ENCODE measurements at places on chromosomes 12 and 14.

DNA sequence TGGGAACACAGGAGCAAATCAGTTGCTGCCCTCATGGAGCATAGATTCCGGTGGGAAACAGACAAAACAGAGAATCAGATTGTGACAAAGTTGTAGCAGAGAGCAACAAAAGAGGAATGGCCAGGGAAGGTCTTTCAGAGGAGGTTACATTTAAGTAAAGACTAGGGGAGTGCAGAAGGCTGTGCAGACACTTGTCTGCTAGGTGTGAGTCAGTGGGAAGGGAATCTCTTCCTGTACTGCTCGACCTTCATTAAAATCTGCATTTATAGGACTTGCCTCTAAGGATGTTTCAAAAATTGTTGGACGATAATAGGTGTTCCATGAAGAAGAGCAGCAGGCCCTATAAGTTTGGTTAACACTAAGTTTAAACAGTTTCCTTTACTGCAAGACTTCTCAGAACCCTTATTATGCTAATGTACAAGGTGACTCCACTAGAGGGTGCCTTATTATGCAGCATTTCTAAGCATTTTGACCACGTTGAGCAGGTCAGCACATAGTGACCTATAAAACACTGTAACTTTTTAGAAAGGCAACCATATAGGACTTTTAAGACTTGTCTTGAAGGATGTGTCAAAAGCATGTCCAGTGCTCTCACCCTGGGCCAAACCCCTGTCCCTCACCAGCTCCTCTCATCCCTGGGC lies 91.8 kb upstream of the RIC8B start:
- DNase-seq: no peak

GRCh38 chr14:73369428-73369827 lies 88.9 kb downstream of the NUMB start:
- DNase-seq: no peak

GRCh38 chr12:58395056-58395455 lies 453.7 kb downstream of the ATP23 start:
- DNase-seq: no peak

DNA sequence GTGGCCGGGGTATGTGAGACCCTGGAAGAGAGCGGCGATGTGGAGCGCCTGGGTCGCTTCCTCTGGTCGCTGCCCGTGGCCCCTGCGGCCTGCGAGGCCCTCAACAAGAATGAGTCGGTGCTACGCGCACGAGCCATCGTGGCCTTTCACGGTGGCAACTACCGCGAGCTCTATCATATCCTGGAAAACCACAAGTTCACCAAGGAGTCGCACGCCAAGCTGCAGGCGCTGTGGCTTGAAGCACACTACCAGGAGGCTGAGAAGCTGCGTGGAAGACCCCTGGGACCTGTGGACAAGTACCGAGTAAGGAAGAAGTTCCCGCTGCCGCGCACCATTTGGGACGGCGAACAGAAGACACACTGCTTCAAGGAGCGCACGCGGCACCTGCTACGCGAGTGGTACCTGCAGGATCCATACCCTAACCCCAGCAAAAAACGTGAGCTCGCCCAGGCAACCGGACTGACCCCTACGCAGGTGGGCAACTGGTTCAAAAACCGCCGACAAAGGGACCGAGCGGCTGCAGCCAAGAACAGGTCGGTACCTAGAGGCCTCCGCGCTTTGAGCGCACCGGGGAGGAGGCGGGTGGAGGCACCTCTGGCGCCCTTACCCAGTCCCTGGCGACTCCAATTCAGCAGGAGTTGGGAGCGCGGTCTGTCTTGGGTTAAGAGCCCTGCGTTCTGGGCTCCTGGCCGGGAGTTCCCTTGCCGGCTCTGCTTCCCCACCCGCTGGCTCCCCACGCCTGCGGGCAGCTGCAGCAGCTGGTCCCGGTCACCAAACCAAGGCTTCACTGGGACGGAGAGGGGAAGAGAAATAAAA lies 700 bp downstream of the SIX6 start:
- no peak for DNase-seq

- DNase-seq: no peak
Observed at GRCh38 chr14:93430315-93431035, at the start of gene UNC79. Gene UNC79 (plus strand): TSS chr14:93430939. CDS start chr14:93431030, 91 bp downstream.

- peak; percentile 47 for DNase-seq
Observed at GRCh38 chr12:51391283-51392123, at the start of gene GALNT6. Gene GALNT6 (minus strand): TSS chr12:51391406. CDS start chr12:51379781, 11,625 bp downstream.

DNA sequence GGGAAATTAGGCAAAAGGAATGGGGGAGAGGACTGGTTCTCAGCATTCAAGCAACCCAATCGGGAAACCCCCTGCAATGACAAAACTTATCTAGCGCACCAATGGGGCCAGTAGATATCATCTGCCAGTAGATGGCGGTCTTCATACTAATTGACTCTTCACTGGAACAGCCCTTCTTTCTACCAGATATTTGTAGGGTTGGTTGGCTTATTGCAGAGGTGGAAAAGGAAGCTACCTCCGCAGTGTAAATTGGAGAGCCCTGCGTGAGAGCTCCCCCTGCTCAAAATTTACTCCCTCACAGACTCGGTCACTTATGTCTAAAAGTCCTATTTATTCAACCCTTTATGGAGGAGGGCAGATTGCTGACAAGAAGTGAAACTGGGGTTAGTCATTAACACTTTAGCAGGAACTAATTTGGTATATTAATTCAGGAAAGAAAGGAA lies 166.1 kb upstream of the CCND2 start:
- DNase-seq: peak; percentile 28

DNA sequence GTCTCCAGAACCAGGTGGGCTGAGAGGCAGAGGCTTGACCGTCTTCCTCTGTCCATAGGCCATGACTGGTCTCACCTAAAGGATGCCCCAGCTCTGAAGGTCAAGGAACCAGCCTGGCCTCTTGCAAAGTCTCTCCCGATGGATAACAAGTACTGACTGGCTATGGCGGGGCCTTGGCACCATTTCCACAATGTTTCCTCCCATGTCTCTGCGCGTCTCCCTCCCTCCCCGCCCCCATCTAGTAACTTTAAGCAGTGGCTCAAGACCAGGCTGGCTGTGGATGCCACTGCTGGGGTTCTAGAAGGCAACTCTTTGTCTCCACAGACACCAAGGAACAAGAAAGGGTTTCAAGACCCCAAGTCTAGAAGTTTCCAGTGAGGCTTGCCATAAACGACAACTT lies 275.5 kb downstream of the DPF3 start:
- DNase-seq: no peak

DNA sequence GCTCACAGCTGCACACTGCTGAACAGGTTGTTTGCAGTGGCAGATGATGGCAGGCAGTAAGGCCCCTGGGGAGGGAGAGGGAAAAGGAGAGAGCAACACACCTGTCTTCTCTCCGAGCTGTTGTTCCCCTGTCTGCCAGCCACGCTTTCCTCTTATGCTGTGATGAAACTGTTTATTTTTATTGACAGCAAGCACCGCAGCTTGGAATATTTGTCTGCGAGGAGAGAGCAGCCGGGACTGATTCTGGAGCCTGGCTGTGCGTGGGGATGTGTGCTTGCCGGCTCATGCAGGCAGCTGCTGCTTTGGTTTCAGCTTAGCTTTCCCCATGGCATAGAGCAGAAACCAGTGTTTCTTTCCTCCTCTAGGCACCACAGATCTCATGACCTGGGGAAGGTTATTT lies 58.7 kb upstream of the KCNA5 start:
- no peak for DNase-seq

DNA sequence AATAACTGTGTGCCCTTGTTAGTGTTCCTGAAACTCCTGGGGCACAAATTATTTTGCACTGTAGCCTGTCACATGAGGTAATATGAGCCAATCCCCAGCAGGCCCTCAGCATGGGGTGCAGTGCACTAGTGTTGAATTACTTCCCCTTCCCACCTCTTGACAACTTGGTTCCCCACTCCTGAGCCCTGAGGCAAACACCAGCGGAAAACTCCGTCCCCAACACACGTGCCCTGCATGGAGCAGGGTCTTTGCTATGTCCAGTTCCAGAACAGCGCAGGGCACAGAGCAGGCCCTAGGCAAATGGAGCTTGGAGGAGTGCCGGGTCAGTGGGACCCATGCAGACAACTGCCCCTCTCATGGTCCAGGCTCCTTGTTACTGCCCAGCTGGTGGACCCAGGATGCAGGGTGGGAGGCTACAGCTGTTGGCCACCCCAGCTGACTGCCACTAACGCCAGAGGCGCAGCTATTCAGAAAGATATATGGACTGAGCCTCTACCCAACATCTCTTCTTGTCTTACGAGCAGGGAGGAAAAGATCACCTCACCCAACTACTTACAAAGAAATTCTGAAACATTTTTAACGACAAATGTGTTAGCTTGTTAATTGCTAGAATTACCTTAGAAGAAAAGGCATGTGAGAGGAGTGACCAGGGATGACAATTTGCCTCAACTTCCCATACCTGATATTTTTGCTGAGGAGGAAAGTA lies 71.6 kb downstream of the NT5DC3 start:
- no peak for DNase-seq

DNA sequence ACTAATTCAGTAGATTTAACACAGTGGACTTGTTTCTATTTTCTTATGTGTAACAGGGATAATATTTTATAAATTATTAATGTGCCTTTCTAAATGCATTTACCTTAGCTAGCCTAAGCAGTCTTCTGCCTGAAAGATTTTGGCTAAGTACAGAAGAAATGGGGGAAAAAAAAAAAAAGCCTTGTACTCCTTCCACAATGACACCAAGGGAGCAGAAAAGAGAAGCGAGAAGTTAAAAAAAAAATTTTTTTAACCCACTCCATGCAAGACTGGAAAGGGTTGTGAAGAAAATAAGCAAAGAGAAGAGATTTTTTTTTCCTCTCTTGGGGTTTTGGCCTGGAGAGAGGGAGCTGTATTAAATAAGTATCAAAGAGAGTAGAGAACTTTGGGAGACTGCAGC lies 28.7 kb downstream of the NELL2 start:
- DNase-seq: no peak

GRCh38 chr14:79334272-79334671 lies 877.0 kb downstream of the DIO2 start:
- no peak for DNase-seq

- no peak for DNase-seq
Observed at GRCh38 chr14:97299661-97300060, 502.5 kb downstream of the VRK1 start.

DNA sequence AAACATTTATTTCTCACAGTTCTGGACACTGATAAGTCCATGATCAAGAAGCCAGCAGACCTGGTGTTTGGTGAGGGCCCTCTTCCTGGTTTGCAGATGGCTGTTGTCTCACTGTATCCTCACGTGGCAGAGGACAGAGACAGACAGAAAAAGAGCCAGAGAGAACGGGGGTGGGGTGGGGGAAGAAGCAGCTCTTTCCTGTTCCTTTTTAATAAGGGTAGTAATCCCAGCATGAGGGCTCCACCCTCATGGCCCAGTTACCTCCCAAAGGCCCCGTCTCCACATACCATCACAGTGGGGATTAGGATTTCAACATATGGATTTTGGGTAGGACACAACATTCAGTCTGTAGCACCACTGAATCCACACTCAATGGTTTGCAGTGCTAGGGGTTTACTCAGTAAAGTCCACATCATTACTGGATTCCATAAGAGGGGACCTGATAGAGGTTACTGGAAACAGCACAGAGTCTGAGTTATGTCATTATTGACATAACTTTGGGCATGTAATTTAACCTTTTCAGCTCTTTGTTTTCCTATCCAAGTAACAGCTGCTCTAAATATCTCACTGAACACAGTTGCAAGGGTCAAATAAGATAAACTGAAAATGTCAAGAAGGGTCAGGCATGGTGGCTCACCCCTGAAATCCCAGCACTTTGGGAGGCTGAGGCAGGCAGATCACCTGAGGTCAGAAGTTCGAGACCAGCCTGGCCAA lies 53.2 kb downstream of the RPAP3 start:
- no peak for DNase-seq

DNA sequence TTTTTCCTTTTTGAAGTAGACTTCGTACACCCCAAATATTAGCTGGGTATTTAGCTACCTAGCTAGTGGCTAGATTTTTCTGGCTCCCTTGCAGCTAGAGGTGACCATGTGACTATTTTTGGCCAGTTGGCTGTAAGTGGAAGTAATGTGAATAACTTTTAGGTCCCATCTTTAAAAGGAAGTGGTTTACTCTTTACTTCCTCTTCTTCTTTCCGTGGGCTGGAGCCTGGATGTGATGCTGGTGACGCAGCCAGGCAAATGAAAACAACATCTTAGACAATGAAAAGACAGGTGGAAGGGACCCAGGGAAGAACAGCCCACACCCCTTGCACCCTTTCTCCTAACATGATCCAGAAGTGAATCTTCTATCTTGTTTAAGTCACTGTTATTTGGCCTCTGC lies 245.5 kb downstream of the ATP23 start:
- DNase-seq: no peak

- no peak for DNase-seq
Observed at GRCh38 chr12:84913129-84913515, 523 bp upstream of the SLC6A15 start.

DNA sequence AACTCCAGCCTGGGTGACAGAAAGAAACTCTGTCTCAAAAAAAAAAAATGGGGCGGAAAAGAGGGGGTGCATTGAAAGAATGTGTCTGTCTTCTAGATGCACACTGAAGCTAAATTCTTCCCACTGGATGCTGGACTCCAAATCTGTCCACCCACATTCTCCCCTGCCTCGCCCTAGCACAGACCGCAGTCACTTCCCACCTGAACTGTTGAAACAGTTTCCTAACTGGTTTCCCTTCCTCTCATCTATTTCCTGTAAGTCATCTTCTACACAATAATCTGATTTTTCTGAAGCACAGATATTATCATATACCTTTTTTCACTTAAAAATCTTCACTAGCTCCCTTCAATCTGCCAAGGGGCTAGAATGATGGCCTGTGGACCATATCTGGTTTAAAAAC lies 1.5 kb upstream of the HCAR1 start:
- DNase-seq: no peak

- no peak for DNase-seq
Observed at GRCh38 chr12:104742551-104743201, 215.4 kb downstream of the SLC41A2 start.

DNA sequence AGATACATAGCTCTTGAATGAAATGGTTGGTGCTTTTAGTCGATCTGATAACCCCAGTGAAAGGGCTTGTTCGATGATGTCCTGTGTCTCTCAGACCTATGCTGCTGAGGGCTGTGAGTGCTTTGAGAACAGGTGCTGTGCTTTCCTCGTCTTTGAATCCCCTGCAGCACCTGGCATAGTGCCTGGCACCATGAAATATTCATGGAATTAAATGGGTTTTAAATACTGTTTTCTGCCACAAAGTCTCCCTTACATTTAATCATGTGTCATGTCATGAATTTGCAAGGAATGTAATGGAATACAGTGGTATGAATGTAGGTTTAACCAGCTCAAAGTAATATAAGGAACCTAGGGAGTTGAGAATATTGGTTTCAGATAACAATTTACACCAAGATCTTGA lies 220.5 kb upstream of the PRICKLE1 start:
- no peak for DNase-seq

DNA sequence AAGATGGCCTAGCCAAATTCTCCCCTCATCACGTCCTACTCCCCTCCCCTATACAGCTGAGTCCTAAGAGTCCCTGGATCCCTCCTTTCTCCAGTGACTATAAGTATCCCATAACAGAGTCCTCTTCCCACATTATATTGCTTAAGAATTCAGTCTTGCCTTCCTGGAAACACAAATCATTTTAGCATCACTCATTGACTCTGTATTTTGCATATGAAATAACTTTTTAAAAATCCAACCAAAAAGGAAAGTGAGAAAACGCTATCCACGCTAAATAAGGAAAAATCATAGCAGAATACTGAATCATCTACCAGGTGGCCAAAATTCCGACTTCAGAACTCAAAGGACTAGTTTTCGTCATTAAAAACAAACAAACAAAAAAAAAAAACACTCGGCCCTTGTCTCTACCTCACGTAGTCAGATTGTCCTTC lies 130.2 kb downstream of the GCH1 start:
- DNase-seq: no peak

- no peak for DNase-seq
Observed at GRCh38 chr12:104951759-104952509, 6.2 kb downstream of the SLC41A2 start.
